ENCODE measurements at places on chromosomes 12 and 14. TPM values are rescaled to one million over a fixed set of nuclear protein-coding genes. Genes with fewer than 3 reads are reported as not detected.

Gene LAG3
- total RNA-seq, result 0.82 TPM

Gene SOCS2
- total RNA-seq, result 4.2 TPM

Gene SPTB
- total RNA-seq, result 0.03 TPM

DNA sequence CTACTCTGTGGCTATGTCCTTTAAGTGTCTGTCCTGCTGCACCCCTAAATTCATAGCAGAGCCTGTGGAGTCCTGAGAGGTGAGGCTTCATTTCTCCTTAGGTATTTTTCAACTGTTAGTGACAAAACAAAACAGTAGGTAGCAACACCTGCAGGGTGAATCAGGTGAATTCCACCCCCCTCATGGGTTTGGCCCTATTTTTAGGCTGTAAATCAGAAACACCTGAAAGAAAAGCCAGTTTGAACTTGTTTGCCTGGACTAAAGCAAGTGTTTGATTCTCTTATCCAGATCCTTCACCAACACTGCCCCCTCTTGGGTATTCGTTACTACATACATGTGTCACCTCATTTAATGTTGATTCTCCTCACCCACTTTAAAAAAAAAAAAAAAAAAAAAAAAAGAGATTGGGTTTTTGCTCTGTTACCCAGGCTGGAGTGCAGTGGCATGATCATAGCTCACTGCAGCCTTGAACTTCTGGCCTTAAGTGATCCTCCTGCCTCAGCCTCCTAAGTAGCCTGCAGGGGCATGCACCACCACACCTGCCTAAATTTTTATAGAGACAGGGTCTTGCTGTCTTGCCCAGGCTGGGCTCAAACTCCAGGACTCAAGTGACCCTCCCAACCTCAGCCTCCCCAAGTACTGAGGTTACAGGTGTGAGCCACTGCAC is 10.3 kb downstream of the TBPL2 start:
- DNase-seq, result peak; percentile 83

GRCh38 chr12:66767536-66767935 is 88.7 kb upstream of the GRIP1 start:
- no peak for DNase-seq

DNA sequence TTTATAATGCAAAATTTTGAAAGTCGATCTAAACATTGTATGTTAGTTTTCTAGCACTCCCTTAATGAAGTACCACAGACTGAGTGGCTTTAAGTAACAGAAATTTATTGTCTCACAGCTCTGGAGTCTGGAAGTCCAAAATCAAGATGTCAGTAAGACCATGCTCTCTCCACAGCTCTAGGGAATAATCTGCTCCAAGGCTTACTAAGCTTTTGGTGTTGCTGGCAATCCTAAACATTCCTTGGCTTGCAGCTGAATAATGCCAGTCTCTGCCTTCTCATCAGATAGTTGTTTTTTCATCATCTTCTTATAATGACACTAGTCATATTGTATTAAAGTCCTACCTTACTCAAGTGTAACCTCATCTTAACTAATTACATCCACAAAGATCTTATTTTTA is 102.2 kb downstream of the RASSF9 start:
- DNase-seq, result no peak

- no peak for DNase-seq
These were observed 47.7 kb upstream of the CPM start for GRCh38 chr12:68980476-68981212.

DNA sequence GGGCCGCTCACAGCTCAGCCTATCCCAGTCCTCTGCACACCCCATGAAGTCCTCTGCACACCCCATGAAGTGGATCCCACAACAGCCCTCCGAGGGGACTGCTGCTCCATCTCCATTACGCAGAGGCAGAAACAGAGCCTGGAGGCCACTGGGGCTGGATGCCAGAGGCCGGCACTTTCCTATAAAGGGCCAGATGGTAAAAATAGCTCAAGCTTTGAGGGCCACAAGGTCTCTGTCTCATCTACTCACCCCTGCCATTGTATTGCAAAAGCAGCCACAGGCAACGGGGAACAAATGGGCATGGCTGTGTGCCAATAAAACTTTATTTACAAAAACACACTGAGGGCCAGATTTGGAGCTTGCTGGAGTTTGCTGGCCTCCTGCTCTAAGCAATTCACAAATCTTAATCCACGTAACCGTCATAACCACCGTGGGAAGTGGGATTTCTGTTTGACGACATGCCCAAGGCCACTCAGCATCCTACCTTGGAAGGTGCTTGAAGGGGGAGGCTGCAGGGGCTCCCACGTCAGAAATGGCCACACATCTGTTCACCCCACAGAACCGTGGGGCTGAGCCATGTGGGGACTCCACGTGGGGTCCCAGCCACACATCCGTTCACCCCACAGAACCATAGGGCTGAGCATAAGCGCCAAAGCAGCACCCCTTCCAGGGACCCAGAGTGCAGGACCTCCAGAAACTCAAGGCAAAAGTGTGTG is 92.0 kb downstream of the NCOR2 start:
- DNase-seq, result no peak

DNA sequence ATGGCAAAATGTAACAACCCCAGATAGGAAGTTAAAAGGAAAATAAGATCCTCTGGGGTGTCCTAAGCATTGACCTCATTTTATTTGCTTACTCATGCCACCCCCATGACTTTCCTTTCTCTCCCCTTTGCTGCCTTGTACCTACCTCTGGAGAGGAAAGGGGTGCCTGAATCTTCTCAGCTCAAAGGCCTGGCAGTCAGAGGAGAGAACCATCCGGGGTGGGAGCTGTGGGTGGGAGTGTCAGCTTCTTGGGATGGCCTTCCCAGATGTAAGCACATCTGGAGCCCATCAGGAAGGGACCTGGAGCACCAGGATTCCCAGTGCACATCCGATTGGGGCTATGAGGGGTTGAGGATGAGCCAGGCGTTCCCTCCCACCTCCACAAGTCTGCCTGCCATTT is 5.2 kb upstream of the ITGA5 start:
- no peak for DNase-seq

Data from CD4-positive, alpha-beta T cell (primary cell).